ENCODE measurements at places on chromosomes 11 and 22.

DNA sequence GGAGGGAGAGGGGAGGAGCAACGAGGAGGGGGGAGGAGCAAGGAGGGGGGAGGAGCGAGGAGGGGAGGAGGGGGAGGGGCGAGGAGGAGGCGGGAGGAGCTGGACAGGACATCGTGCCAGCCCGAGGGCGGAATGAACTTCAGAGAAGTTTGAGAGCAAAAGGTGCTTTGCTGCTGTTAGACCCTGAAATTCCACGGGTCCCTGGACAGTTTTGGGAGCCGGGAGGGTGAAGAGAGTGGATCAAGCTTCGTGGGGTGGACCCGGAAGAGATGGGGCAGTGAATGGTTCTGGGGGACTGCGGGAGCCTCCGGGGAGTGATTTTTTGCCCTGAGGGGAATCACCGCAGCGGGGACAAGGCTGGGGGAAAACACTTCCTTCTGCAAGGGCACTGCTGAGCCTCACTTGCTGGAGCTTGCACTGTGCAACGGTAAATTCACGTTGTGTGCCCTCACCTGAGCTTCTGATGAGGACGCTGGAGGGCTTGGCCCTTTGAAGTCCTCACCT, 10.7 kb upstream of the NLRP6 start:
- DNase-seq, result no peak

DNA sequence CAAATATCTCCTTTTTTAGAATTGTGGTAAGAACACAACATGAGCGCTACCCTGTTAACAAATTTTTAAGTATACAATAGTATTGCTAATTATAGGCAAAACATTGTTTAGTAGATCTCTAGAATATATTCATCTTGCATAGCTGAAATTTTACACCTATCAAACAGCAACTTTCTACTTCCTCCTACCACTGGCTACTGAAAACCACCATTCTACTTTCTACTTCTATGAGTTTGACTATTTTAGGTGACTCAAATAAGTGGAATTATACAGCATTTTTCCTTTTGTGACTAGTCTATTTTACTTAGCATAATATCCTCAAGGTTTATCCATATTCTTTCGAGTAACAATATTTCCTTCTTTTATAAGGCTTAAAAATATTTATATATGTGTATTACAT, 128.4 kb downstream of the FAM76B start:
- DNase-seq, result no peak

- DNase-seq, result no peak
Measured at GRCh38 chr11:1645357-1645821, 15.8 kb downstream of the KRTAP5-5 start.

DNA sequence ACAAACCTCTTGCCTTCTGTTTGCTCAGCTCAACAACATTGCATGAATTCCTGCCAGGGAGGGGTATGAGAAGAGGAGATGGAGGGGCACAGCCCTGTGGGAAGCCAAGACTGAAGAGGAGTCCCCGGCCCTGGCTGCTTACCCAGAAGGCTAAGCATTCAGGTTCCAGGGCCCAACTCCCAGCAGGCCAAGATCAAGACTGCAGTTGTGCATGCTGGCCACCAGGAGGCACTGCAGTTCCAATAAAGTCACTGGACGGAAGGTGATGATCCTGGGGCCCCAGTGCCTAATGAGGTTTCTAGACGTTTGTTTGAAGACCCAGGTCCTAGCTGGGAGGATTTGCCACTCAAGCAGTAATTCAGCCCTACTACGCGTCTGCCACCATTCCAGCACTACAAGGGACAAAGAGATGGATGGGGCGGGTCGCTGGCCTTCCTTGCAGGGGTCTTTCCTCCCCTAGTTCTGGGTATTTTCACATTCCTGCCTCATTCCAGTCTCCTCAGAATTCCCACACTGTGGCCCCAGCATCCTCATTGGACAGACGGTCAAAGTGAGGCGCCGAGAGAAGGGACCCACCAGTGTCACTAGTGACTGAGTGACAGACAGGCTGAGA, 23.6 kb downstream of the ALX4 start:
- DNase-seq, result peak; percentile 76

GRCh38 chr22:47153854-47154525, 391.5 kb downstream of the TBC1D22A start:
- no peak for DNase-seq

GRCh38 chr22:24424001-24424900, 3.1 kb upstream of the ADORA2A start:
- no peak for DNase-seq

- DNase-seq, result no peak
Measured at GRCh38 chr11:104957280-104957679, 11.1 kb downstream of the CASP4 start.

DNA sequence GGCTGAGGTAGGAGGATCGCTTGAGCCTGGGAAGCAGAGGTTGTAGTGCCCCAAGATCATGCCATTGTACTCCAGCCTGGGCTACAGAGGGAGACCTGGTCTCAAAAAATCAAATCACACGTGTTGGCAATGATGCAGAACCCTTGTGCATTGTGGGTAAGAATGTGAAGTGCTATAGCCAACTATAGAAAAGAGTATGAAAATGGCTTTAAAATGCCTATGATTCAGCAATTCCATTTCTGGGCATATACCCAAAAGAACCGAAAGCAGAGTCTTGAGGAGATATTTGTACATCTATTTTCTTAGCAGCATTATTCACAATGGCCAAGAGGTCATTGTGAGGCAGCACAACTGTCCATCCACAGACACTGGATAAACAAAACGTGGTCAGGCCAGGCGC, 2.6 kb upstream of the FADS3 start:
- no peak for DNase-seq

DNA sequence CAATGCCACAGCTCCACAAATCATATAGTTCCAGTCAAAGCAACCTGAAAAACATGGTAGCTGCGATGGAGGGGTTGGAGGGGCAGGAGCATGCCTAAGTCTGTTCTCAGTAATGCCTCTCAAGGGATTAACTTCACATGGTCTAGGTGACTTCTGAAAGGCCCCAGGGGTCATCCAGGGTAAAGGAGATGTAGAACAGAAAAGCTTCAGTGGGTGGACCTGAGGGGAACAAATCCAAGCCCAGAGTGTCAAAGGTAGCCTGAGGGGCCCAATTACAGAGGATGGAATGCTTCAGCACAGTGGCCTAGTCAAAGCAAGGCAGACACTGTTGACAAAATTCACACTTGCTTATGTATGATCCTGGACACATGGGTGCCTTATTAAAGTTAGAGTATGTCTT, 23.3 kb downstream of the OR4D9 start:
- DNase-seq, result no peak

- no peak for DNase-seq
Measured at GRCh38 chr11:1791912-1792311, 28.2 kb upstream of the CTSD start.

DNA sequence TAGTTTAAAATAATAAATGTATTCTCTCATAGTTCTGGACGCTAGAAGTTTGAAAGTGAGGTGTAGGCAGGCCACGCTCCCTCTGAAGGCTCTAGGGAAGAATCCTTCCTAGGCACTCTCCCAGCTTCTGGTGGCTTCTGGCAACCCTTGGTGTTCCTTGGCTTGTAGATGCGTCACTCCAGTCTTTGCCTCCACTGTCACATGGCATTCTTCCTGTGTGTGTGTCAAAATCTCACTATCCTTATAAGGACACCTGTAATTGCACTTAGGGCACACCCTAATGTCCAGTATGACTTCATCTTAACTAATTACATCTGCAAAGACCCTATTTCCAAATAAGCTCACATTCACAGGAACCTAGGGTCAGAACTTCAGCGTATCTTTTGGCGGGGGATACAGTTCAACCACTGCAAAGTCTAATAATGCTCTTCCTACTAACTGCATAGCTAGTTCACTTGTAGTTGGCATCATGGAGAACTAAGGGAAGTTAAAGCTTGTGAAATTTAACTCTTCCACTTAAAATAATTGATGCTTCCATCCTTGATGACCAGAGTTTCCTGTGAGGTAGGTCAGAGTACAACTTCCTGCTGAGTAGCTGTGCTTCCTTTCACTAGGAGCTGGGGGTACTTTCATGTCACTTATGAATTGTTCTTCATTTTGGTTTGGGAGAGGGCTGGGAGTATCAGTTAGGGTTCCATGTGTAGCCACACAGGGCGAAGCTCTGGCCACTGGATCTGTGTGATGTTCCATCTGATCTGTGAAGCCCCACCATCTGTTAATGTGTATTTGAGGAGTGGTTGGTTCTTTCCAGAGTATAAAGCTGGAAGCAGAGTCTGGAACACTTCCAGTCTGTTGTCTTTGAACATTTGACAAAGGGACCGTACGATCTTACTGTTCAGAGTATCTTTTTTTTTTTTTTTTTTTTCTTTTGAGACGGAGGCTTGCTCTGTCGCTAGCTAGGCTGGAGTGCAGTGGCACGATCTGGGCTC, 10.5 kb downstream of the YWHAH start:
- DNase-seq, result no peak

GRCh38 chr11:43489869-43490465, 131.2 kb downstream of the TTC17 start:
- DNase-seq, result no peak

All from HTR-8/SVneo (cell line).